DMS79 treated with DMSO at 0.1 percent for 48 hours (cell line): ENCODE measurements at places on chromosomes 3 and 15.

- DNase-seq: no peak
Measured at GRCh38 chr3:157074981-157075380, 85.0 kb downstream of the CCNL1 start.

DNA sequence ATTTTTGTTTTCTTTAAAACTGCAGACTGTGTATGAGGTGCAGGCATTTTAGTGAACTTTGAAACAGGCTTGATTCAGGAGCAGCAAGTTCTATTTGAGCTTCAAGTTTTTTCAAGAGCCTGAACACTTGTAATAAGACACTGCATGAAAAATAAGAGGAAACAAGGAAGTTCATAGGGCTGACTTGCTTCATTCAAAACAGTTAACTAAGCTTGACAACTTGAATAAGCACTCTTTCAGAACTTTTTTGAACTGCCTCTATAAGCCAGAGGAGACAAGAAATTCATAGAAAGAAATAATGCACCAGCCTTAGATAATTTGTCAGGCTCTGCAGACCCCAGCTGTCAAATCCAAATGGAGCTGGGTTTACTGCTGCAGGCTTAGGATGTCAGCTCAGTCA is 130.2 kb downstream of the SSR3 start:
- peak; percentile 95 for DNase-seq

DNA sequence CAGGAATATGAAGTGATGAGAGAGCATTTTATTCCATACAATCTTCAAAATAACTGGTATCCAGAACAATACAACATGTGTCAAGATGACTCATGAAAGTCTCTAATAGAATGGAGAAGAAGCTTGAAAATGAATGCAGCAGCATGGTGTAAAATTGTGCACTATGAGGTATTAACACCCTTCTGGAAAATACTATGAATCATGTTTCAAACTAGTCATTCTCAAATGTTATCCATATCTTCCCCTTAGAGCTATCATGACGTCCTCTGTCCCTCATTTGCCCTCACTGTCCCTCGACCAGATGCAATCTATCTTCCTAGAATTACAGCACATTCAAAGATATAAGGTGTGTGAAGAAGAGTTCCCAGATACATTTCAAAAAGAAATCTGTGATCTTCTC is 198.2 kb downstream of the NECTIN3 start:
- no peak for DNase-seq

DNA sequence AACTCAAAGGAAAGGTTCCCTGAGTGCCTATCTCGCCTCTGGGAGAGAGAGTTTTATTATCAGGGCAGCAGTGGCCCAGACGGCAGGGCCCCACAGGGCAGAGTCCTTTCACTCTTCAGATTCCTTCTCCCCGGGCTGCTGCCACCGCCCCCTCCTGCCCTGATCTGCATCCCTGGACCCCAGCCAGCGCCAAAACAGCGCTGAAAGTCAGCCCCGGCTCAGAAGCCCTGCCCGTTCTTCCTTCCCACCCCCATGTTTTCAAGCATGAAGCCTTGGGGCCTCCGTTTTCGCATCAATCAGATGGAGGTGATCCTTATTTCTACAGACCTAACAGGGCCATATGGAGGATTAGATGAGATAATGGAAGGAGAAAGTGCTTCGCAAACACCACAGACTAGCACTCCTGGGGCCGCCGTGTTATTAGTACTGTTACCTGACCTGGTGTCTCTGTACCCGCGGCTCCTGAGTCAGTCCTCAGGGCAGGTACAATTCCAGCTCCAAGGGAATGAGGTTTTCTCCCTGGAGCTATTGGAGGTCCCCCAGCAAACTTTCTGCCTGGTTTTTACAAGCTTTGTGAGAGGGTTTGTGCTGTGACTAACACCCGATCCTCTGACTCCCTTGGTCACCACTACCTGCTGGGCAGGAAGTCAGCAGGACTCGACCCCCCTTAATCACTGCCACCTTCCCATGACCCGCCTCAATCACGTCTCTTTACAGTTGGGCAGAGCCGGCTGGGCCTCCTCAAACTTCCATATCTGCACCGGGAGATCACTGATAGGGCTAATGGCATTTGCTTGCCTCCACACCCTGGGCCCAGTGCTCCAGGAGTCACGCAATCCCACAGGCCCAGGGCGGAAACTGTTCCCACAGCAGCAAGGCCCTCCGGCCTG is 39.5 kb upstream of the TSEN2 start:
- DNase-seq: no peak

GRCh38 chr15:99537344-99537743 is 28.4 kb upstream of the MEF2A start:
- DNase-seq: no peak

GRCh38 chr3:145898487-145898886 is 262.5 kb downstream of the PLOD2 start:
- no peak for DNase-seq
